ENCODE measurements at places on chromosomes 3 and 15.

GRCh38 chr3:188303286-188303799 is 149.4 kb downstream of the LPP start:
- DNase-seq: no peak

DNA sequence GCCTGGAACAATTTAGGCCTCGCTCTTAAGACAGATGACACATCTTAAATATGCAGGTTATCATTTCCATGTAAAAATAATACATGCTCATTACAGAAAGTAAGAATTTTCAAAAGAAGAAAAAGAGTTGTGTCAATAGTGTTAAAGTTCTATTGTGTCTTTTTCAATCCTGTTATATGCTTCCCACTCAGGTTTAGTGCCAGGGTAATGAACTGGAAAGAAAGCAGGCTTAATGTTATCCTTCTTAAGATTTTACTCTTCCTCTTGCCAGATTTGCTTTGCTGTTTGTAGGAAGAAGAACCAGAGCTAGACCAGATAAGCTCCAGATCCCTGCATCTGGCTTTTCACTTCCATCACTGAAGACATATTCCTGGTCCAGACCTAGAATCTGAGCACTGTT is 128.6 kb downstream of the TPRG1 start:
- DNase-seq: no peak

DNA sequence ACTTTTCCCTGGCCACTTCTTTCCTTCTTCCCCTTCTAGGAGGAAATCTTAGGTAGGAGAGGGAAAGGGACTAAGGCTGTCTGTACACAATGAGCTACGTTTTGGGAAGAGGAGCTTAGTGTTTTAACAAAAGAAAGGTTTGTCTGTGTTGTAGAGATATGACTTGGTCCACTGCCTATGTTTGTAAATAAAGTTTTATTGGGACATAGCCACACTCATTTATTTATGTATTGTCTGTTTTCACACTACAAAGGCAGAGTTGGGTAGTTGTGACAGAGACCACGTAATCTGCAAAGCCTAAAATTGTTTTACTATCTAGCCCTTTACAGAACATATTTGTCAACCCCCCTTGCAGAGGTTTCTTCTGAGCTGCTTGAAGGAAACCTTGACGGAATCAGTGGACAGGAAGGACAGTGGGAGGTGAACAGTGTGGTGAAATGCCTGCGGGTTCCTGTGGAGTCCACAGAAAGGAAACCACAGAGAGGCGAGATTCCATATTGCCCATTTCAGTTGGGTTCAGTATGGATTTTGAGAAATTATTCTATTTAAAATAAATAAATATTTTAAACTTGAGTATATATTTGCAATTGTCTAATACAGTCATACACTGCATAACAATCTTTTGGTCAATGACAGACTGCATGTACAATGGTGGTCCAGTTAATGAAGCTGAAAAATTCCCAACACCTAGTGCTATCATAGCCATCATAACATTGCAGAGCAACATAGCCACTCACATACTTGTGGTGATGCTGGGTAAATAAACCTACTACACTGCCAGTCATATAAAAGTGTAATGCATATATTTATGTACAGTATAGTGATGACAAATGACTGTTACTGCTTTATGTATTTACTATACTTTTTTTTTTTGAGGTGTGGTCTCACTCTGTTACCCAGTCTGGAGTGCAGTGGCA is 157.9 kb upstream of the NUDT16 start:
- no peak for DNase-seq

DNA sequence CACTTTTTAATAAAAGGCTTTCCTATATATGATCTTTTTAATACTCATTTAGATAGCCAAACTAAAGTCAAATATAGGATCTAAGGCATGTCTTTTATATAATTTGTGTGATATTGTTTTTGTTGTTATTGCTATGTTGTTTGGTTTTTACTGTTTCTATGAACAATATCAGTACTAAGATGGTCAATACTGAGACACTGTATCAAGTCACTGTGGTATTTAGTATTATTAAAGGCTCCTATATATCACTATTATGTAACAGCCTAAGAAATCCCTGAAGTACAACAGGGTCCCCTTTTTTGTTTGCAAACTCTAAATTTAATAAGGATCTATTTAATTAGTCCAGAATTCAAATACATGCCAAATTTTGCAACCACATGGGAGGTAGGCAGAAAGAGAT is 61.9 kb downstream of the TBC1D5 start:
- no peak for DNase-seq

DNA sequence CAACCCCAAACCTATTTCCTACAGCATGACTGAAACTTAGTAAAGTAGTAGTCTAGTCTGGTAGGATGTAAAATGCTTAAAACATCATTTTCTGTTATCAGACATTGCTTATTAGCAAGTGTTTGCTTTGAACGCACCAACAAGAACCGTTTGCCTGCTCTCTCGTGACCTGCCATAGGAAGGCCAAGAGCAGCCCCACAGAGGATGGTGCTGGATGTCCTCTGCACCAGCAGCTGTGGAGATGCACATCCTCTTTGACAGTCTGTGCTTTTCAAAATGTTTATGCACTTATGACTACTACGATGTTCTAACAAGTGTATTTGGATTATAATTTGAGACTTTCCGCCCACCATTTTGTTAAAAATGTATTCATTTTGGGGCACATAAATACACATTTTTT is 59.6 kb downstream of the PDE8A start:
- DNase-seq: no peak

- no peak for DNase-seq
These were observed 460.9 kb upstream of the ADAMTS9 start for GRCh38 chr3:65148687-65149086.

- DNase-seq: no peak
These were observed 47.0 kb downstream of the LRIG1 start for GRCh38 chr3:66453651-66454463.

DNA sequence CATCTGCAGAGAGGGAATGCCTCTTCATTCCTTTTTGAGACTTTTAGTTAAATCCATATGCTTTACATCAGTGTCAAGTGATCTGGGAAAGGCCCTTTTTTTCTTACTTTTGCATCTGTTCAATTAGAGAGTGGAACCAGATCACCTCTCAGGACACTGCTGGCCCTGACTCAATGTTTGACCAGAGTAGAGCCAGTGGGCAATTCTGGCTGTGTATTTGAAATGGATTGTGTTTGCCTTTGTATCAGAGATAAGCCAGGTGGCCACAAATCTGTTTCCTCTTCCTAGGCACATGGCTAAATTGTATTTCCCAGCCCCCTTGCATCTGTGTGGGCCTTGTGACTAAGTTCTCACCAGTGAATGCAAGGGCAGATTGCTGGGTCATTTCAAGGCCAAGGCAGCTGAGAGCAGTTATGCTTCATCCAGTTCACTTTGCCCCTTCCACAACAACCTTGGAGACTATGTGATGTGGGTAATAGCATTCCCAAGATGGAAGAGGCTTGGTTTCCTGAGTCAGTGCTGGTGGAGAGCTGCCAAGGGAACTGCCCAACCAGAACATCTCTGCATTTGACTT is 75.6 kb upstream of the CACNA2D3 start:
- DNase-seq: no peak

DNA sequence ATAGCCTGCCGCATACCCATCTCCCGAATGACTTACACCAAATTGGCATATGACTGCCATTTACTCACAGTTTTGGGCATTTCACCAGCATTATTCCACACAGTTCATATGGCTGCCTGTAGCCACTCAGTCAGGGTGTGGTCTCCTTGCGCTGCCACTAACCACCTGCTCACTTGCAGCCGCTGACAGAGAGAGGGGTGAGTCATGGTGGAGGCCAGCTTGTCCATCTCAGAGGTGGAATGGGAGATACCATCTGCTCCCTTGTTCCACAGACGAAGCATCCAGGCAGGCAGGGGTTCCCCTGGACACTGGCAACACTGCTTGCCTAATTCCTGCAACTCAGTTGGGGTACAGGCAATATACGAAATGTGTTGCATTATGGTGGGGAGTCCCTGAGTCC is 15.6 kb downstream of the CCRL2 start:
- no peak for DNase-seq

DNA sequence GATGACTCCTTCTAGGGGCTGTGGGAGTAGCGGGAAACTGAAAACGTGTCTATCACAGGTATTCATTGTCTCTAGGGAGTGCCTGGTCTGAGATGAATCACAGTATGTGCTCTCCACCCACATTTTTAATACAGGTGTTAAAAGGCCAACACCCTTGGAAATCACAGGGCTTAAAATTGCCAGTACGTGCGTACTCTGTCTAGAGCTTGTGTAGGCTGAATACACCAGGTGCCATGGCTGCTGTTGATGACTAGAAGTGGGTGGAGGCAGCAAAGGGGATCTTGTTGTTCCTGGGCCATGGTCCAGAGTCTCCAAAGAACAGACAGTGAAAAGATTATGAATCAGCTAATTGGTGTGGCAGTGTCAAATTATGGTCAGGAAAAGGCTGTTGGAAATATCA is 35.1 kb upstream of the P3H2 start:
- no peak for DNase-seq

- DNase-seq: no peak
These were observed 648.5 kb upstream of the NR2F2 start for GRCh38 chr15:95681836-95682544.

- DNase-seq: no peak
These were observed 30.5 kb downstream of the CCDC32 start for GRCh38 chr15:40534371-40534770.

- DNase-seq: no peak
These were observed 18.3 kb upstream of the TMEM158 start for GRCh38 chr3:45244356-45244755.

- no peak for DNase-seq
These were observed 31.9 kb downstream of the ACAN start for GRCh38 chr15:88835119-88835518.

- no peak for DNase-seq
These were observed 237.2 kb upstream of the ADAMTS9 start for GRCh38 chr3:64924961-64925360.

GRCh38 chr15:64521726-64522164 is 61.4 kb downstream of the ZNF609 start:
- no peak for DNase-seq

GRCh38 chr3:63179862-63180522 is 98.1 kb upstream of the SYNPR start:
- DNase-seq: no peak

- no peak for DNase-seq
These were observed 570.4 kb downstream of the AGBL1 start for GRCh38 chr15:86650094-86650493.

- DNase-seq: peak; percentile 62
These were observed 76.7 kb downstream of the BOC start for GRCh38 chr3:113287803-113288648.

DNA sequence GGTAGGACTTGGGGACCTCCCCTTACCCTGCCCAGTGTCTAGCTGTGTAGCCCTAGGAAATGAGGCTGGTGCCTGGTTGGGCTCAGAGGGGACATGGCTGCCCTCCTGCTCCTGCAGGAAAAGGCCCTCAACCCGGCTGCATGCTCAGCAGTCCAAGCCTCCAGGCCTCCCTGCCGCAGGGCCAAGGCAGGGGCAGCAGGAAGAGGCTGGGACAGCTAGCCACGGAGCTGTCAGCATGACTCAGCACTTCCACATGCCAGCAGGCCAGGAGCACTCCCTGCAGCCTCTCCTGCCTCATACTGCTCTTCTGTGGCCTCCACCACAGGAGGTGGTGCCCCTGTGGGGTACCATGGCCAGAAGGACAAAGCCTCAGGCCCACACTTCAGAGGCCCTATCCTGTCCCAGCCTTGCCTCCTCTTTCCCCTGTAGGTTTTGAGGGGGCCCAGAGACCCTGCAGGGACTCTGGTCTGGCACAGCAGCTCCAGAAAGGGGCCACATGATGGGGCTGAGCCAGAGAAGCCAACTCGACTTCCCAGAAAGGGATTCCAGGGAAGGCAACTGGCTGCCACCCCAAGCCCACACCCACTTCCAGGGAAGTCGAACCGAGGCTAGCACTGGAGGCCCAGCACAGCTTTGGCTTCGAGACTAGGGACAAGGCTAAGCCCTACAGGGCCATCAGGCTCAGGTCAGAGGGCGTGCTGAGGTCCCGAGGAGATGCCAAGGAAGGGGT is 19.5 kb downstream of the TKT start:
- no peak for DNase-seq

- DNase-seq: no peak
These were observed 228.5 kb upstream of the ADAMTS9 start for GRCh38 chr3:64916192-64916798.

DNA sequence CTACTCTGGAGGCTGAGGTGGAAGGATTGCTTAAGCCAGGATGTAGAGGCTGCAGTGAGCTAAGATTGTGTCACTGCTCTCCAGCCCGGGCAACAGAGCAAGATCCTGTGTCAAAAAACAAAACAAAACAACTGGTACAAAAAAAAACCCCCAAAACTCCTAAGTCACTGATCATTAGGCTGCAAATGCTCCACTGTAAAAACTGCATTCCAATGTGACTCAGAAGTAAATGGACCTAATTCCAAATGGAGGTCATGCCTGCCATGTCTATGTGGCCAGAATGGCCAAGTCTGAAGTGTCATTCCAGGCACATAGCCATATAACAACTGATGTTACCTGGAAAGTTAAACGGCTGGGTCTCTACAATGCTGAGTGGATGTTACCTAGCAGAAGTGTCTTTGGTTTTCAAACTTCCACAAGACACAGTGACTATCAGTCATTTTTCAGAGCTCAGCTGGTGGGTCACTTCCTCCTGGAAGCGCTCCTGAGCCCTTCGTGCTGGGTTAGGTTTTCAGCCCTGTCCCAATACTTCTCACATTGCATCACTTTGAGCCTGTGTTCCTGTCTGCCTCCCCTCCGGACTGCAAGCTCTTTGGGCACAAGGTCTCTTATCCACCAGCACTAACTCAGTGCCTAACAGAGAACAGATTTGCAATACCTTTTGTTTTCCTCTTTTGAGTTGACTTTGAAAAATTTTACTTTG is 10.6 kb downstream of the FSTL1 start:
- no peak for DNase-seq

GRCh38 chr3:147615035-147615434 is 205.9 kb downstream of the ZIC1 start:
- no peak for DNase-seq

DNA sequence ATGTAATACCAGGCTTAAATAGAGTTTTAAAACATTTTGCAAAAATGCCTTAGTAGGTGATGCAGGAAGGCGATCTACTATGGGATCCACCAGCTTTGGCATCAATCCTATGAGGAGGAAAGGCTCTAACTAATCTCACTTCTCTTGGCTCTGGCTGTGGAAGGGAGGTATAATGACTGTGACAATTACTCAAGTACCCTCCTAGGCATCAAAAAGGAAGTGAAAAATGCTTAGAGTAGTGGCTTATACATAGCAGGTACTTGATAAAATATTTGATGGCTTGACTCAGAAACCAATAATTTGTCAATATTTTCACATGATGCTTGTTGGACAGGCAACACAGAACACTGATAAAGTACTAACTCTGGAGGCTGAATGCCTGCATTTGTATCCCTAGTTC is 34.1 kb upstream of the SERPINI2 start:
- DNase-seq: no peak

DNA sequence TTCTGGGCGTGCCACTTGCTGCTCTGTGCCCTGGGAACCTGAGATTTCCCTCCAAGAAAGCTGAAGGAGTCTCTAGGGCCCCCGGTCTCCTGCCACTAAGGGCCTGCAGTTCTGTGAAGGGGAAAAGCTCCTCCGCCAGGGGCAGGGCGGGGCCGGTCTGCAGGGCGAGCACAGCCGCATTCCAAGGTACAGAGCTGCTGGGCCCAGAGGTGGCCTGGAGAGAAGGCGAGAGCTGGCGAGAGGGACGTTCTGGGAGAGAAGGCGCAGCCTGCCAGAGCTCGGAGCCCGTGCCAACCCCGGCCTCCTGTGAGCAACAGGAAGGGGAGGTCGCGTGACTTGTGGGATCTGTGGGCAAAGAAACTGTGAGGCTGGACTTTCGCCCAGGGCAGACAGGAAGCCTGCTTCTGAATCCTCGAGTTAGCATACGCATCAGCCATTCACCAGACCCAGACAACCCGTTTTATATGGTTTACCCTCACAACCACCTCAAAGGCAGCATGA is 500.4 kb downstream of the SHQ1 start:
- DNase-seq: peak; percentile 70

Measured in stimulated activated naive CD8-positive, alpha-beta T cell treated with anti-CD3 and anti-CD28 coated beads, Interleukin-15, Interleukin-2, amounts not matched to agents 100 U/mL and 50 U/mL, for 24 hours (primary cell).